CD4-positive, alpha-beta T cell (primary cell): ENCODE measurements at places on chromosomes 11 and 22. TPM values are rescaled to one million over a fixed set of nuclear protein-coding genes. Genes with fewer than 3 reads are reported as not detected.

DNA sequence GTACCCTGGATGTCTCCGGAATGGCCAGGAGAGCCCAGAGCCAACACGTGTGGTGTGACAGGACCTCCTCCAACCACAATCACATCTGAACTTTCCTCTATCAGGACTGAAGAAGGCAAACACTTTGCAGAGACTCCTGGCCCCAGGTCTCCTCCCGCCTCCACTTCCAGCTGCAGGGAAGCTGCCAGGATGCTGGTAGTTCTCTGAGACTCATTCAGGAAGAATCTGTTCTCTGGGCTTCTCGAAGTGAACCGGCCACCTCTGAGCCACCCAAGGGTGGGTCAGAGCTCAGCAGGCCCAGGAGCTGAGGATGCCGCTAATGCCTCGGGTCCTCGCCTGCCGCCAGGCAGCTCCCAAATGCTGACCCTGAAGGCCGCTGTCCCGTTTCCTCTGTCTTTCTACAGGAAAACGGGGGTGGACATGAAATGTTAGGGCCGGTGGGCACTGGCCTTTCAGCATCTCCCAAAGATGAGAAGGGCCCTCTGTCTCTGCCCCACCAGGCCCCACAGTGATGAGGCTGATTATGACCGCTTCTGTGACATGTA is 789.9 kb downstream of the BRD1 start:
- DNase-seq: no peak

Gene CSTF3
- 6.4 TPM for total RNA-seq

Gene CRACR2B
- 0.33 TPM for total RNA-seq

Gene SYT12
- total RNA-seq: not detected

DNA sequence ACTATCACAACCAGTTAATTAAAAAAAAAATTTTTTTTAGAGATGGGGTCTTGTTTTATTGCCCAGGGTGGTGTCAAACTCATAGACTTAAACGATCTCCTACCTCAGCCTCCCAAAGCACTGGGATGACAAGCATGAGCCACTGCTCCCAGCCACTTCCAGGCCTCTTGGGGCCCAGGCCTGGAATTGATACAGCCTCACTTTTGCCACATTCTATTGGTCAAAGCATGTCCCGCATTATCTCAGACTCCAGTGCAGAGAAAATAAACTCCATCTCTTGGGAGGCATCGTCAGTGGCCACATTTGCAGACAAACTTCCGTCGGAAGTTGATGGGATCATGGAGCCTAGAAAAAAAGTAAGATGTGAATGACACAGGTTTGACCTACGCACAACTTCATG is 9.4 kb upstream of the RASD2 start:
- DNase-seq: no peak

- no peak for DNase-seq
These were observed 34.6 kb upstream of the CRTAM start for GRCh38 chr11:122803716-122804115.

- no peak for DNase-seq
These were observed 5.2 kb downstream of the NUMA1 start for GRCh38 chr11:72075109-72075508.

DNA sequence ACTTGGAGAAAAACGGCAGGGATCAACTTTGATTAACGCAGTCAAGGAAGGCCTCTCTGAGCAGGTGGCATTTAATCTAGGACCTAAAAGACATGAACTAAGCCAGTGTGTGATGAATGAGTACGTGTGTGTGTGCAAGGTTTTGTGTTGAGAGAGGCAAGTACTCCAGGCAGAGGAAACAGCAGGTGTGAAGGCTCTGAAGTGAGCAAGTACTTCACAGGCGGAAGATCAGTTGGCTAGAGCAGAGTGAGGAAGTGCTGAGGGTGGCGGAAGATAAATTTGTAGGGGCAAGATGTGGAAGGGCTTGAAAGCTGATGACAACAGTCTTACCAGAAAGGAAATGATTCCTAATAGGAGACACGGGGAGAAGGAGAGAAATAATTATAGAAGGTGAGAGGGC is 6.8 kb downstream of the APIP start:
- no peak for DNase-seq
